Forelimb muscle (tissue), 1 donor: ENCODE measurements at places on chromosomes 4 and X.

DNA sequence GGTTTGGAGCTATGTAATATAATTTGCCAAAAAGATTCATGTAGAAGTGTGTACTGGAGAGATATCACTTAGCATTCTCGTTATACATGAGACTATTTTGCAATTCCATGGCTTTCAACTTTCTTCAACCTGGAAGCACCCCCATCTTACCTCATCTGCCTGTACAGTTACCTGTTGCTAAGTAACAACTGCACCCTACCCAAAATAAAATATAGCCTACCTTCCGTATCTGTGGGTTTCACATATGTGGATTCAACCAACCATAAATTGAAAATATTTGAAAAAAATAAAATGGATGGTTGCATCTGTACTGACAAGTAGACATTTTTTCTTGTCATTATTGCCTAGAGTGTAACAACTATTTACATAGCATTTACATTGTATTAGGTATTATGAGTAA lies 278.3 kb downstream of the PPP1R2C start:
- no peak for DNase-seq

- DNase-seq, result no peak
Observed at GRCh38 chr4:38603652-38604051, 60.3 kb upstream of the KLF3 start.

DNA sequence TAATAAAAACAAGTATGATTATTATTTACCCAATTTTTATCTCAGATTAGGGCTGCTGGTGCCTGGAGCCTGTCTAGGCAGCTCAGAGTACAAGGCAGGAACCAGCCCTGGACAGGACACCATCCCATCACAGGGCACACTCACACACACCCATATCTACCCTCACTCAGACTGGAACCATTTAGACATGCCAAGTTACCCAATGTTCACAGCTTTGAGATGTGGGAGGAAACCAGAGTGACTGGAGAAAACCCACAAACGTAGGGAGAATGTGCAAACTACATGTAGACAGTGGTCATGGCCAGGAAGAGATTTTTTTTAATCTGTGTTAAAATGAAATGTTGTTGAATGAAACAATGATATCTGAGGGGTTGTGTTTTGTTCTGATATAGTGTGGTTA lies 35.7 kb upstream of the ADGRA3 start:
- no peak for DNase-seq

GRCh38 chr4:42555828-42556227 lies 101.1 kb downstream of the ATP8A1 start:
- no peak for DNase-seq
